ENCODE measurements at places on chromosomes 4 and X.

GRCh38 chr4:177010418-177010817 is 217.7 kb upstream of the VEGFC start:
- DNase-seq = no peak

DNA sequence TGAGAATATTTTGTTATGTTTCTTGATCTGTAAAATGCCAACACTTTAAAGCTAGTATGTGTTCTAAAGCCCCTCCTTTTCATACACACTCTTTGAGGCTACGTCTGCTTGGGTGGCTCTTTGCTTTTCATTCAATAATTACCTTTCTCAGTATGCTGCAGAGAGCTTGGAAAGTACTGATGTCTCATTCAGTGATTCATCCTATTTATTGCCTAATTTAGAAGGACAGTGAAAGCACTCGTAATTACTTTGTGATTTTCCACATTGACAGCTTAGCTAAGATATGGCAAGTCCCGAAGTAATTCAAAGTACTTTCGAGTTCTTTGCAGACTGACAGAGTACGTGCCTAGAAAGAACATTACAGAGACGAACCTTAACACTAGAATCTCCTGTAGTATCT is 57.2 kb downstream of the BMP15 start:
- no peak for DNase-seq

DNA sequence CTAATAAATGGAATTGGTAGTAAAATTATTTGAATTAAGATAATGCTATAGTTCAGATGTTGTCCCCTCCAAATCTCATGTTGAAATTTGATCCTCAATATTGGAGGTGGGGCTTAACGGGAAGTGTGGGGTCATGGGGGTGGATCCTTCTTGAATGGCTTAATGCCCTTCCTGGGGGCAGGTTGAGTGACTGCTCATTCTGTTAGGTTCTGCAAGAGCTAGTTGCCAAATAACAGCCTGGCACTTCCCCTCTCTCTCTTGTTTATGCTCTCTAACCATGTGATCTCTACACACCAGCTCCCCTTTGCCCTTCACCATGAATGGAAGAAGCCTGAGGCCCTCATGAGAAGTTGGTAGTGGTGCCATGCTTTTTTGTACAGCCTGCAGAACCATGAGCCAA is 724.8 kb upstream of the FTHL17 start:
- DNase-seq = no peak

- no peak for DNase-seq
These were observed 526.4 kb upstream of the PRKX start for GRCh38 chrX:4239650-4240540.

GRCh38 chr4:160184884-160185283 is 1082.0 kb downstream of the RAPGEF2 start:
- no peak for DNase-seq

GRCh38 chr4:17851959-17852358 is 41.2 kb downstream of the NCAPG start:
- DNase-seq = no peak

DNA sequence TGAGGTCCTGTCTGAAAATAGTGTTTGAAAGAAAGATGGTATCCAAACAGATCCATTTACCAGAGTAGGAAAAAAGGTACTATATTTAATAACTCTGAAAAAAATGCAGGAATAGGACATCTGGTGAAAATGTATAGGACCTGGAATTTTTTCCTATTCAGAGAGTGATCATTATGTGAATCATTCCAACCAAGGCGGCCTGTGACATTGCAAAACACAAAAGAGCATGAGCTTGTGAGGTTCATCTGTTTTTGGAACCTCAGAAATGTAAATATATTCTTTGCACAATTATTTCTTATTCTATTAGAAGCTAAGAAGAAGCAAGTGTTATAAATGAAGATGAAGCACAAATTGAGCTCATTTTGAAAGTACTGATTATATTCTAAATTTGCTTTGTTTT is 2.0 kb downstream of the C4orf51 start:
- no peak for DNase-seq

DNA sequence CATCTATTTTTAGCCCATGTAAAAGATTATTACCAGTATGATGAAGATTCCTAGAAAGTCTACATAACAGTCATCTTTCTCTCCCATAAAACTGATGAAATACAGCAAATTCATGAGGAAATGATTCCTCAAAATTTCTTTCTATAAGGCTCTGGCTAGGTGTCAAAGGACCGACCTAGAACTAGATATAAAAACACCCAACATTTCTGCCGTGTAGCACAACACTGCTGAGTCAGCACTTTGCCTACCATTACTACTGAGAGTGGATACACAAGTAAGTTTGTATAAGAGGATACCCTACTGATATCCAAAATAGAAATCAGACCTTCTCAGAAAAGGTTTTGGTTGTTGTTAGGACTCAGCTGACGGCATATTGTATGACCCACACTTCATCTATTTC is 24.7 kb downstream of the TMEM47 start:
- DNase-seq = no peak

Data from stimulated activated CD4-positive, alpha-beta T cell treated with anti-CD3 and anti-CD28 coated beads, Interleukin-1b, Interleukin-23, amount 100 ng/mL, for 1 hour (primary cell).